ENCODE measurements at places on chromosomes 16 and 17.
A peak's percentile ranks its signal among the peaks of the same experiment; 100 is the strongest.

GRCh38 chr16:88966986-88967829 lies 9.8 kb downstream of the CBFA2T3 start:
- DNase-seq = no peak

- no peak for DNase-seq
Observed at GRCh38 chr16:72372087-72373045, 200.4 kb upstream of the PMFBP1 start.

DNA sequence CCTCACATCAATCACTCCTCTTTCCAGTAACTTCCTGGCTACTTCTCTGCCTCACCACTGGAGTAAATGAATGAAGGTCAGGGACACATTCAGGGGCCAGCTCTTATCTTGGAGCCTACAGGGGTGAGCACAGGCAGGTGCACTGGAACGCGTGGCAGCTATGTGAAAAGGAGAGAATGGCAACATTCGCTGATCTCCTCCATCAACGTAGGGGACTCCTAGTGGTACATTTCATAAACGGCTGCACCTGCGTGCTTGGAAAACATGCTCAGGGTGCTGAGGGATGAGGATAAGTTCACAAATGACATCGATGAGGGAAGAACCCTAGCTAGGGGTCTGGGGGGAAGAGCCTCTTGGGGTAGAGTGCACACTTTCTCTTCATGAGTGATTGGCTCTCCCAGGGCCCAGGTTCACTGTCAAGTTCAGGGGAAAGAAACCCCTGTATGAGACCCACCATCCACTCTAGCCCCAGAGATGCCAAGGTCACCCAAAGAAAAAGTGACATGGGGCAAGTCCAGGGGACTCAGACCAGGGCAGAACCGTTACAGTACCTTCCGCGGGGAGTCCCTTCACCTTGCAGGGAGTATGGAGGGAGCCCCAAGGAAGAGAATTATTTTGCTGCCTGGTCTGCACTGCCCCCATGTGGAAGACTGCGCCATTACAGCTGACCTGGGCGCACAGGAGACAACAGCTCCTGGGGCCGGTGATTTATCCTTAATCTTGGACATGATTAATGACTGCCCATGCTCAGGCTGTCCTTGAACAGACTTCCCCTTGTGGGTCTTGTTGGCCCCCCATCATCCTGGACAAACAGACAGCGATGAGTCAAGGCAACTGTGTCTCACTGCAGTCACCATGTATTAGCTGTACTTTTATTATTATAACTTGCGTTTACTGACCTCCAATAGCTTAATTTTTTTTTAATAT lies 30.1 kb downstream of the VAC14 start:
- peak; percentile 70 for DNase-seq

DNA sequence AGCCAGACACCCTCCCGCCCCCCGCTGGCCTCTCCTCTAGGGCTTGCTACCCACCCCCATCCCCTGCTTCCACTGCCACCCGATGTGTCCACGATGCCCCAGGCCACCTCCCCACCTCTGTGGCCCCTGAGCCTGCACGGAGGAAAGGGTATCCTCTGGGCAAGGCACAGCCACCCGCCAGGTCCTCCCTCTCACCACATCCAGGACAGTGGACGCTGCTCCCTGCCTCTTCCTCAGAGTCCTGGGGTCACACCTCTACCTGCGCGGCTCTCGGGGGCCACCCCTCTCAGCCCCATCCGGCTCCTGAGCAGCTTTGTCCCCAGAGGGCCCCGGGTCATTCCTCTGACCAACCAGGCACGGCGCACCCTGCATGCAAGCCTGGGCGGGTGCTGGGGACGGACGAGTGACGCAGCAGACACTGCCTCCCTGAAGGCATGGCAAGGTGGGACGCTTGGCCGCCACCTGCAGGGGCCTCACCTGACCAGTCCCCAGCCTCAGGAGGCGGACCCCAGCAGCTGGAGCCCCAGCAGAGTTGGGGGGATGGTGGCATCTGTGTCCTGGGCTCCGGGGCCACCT lies 24.8 kb downstream of the FLYWCH1 start:
- no peak for DNase-seq

DNA sequence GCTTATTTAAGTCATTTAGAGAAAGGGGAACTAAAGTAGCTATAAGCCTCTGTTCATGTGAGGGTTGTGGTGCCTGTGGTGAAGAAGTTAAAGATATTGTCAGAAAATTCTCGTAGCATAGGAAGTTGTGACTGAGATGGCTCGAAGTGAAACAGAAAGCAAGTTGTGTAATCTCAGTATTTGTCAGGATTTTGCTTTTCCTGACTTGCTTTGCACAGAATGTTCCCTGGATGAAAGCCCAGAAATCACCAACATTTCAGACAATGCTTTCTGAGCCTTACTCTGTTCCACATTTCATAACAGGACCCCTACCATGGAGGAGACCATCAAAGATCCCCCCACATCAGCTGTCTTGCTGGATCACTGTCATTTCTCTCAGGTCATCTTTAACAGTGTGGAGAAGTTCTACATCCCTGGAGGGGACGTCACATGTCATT lies 10.6 kb downstream of the CALCOCO2 start:
- DNase-seq = peak; percentile 66

GRCh38 chr16:2084895-2085625 lies 37.3 kb downstream of the TSC2 start:
- no peak for DNase-seq

DNA sequence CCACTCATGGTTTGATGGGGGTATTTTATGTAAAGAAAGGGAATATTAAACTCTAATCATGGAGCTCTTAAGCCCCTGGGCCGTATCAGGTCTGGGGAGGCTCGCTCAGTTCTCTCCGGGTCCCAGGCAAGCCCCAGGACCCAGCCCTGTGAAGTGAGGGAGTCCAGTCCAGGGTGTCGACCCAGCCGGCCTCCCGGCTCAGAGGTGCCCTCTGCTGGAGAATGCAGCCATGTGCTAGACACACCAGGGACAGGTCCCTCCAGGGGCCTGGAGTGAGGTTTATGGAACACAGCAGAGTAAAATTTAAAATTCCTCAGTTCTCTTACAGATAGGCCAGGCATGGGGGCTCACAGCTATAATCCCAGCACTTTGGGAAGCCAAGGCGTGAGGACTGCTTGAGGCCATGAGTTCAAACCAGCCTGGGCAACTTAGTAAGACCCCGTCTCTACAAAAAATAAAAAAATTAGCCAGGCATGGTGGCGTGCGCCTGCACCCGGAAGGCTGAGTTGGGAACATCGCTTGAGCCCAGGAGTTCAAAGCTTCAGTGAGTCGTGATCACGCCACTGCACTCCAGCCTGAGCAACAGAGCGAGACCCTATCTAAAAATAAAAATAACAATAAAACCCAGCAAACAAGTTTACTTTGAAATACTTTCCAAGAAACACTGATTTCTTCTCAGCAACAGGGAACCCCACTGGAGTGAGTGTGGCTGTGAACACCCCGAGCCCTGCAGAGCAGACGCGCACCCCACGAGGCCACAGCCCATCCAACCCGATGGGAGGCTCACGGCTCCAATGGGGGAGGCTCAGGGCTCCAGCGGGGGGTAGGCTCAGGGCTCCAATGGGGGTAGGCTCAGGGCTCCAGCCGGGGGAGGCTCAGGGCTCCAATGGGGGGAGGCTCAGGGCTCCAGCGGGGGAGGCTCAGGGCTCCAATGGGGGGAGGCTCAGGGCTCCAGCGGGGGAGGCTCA lies 72.2 kb downstream of the ZNF778 start:
- peak; percentile 96 for DNase-seq

GRCh38 chr17:57545731-57546342 lies 199.3 kb downstream of the CCDC182 start:
- DNase-seq = no peak

GRCh38 chr17:69407759-69408158 lies 6.7 kb upstream of the MAP2K6 start:
- DNase-seq = no peak

- DNase-seq = no peak
Observed at GRCh38 chr17:73495641-73496040, 148.6 kb downstream of the SDK2 start.

GRCh38 chr17:44093231-44093900 lies 22.8 kb downstream of the G6PC3 start:
- no peak for DNase-seq

DNA sequence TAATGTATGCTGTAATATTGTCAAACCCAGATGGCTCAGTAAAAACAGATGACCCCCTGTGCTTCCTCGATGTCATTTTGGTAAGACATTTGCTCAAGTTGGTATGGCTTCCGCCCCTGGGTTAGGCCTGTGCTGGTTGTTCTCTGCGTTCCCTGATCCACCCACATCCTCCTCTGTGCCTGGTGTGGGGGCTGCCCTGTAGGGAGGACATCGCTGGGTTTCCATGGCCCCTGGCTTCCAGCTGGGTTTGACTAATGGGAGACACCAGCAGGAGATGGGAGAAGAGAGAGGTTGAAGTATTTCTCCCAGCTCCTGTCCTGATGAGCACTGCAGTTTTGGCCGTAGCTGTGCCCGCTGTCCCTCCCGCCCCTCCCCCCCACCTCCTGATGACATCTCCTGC lies 4.4 kb upstream of the MFAP4 start:
- DNase-seq = no peak

DNA sequence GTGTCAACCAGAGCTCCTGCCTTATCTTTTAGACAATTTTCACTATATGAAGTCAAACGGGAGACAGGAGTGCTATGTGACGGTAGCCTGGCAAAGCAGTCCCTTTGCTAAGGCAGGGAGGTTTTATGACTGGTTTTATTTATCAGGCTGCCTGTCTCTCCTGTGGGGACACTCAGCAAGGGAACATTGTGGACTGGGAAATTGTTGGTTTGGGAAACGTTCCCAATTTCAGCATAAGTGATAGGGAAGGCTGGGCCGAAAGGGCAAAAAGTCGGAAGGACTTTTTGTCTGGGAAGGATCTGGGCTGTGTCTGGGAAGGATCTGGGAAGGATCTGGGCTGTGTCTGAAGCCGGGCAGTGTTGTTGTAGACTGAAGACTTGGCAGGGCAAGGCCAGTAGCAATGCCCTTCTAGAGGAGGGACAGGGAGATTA lies 211.2 kb downstream of the PARN start:
- DNase-seq = no peak

GRCh38 chr17:40433551-40434415 lies 9.5 kb upstream of the IGFBP4 start:
- DNase-seq = no peak

- DNase-seq = no peak
Observed at GRCh38 chr16:83171396-83171795, 544.6 kb downstream of the CDH13 start.

- DNase-seq = peak; percentile 65
Observed at GRCh38 chr16:67437513-67437912, 6.6 kb downstream of the HSD11B2 start.

DNA sequence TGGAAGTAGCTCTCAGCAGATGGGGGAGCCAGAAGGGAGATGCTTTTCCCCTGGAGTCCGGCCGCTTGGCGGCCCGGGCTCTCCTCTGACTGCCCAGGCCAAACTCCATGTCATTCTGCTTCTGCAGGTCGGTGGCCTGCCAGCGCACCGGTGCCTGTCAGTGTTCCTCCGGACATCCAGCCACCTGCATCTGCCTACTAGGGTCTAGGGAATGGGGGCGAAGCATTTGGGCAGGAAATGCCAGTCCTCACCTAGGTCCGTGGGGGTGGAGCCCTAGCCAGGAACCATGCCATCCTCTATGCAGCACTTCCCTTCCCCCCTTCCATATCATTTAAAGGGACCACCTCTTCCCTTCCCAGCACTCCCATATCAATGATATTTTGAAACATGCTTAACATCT lies 34.2 kb downstream of the GJC1 start:
- DNase-seq = no peak

DNA sequence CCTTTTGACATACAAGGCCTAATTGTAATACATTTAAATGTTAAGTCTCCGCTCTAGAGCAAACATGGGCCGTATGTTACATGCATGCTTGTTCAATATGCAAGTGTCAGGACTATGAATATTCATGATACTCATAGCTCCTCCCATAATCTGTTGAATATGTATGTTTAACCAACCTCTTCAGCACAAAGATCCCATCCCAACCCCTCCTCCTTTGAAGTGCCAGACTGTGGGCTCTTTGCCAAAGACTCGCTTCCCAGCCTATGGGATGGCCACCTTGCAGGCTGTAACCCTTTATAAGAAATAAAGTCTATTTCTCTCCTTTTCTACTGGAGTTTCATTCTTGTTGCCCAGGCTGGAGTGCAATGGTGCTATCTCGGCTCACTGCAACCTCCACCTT lies 156.2 kb downstream of the ABCC12 start:
- DNase-seq = no peak

DNA sequence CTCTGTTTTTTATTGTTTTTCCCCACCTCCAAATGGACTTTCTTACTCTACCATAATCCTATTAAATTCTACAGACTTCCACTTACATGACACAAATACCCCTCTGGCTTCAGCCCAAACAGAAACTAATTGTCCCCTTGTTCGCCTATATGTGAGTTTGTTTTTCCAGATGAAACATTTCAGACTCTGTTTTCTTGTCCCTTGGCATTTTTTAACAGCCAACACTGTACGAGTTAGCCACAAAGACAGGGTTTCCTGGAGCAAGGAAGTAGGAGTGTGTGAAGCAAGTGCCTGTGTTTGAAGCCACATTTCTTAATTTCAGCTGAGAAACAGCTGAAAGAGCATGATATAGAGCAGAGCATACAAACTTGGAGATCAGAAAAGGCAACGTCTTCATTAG lies 382.2 kb upstream of the CDH5 start:
- no peak for DNase-seq

DNA sequence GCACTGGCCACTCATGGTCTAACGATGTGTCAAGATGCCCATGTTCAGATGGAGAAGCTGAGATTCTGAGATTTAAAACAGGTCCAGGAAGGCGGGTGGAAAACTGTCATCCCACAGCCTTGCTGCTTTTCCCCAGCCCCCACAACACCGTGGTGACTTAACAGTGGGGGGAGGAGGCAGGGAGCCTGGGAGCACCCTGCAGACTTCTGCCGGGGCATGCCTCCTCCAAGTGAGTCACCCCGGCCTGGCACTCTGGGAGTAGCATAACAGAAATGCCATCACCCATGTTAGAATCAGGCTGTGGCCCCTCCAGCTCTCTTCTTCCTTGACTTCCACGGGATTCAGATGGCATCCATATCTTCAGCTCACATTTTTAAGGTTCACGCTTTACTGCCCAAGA lies 164.8 kb downstream of the CBLN1 start:
- no peak for DNase-seq

GRCh38 chr16:1052721-1053120 lies 19.8 kb upstream of the SSTR5 start:
- DNase-seq = no peak

DNA sequence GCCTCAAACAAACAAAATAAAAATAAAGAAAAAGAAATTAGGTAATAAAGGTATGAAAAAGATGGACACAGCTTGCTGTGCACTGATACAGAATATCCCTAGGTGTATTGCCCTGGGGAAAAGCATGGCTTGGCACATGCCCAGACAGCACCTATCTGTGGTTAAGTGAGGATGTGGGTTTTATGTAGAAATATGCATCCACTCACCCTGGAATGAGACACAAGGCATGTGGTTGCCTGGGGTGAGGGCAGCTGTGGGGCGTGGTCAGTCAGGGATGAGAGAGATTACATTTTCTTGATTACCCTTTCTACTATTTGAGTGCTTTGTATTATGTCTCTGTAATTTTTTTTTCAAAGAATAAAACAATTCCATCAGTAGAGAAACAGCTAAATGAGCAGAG lies 6.9 kb downstream of the PLLP start:
- DNase-seq = peak; percentile 32

GRCh38 chr16:60166-60565 lies 6.5 kb downstream of the SNRNP25 start:
- DNase-seq = no peak

All from GM13977 (cell line).